ENCODE measurements at places on chromosomes 13 and 19. TPM values are rescaled to one million over a fixed set of nuclear protein-coding genes. Genes with fewer than 3 reads are reported as not detected.

DNA sequence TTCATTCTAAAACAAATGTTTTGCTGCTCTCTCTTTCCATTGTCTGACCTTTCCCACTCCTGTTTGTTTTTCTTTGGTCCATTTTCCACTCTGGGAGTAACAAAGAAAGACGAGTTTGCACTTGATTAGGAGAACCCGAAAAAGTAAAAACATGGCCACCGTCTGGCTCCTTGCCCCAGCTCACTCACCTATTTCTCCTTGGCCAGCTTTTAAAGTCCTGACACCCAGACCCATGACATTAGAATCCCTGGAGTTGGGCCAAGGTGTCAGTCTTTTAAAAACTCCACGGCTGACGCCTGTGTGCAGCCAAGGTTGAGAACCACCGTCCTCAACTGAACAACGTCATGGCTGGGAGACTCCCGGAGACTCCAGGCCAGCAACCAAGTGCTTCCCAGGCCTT, 63.6 kb upstream of the FLT1 start:
- no peak for DNase-seq

Gene PDX1
- total RNA-seq = not detected

- DNase-seq = no peak
Observed at GRCh38 chr13:26484196-26484595, 73.3 kb upstream of the WASF3 start.

DNA sequence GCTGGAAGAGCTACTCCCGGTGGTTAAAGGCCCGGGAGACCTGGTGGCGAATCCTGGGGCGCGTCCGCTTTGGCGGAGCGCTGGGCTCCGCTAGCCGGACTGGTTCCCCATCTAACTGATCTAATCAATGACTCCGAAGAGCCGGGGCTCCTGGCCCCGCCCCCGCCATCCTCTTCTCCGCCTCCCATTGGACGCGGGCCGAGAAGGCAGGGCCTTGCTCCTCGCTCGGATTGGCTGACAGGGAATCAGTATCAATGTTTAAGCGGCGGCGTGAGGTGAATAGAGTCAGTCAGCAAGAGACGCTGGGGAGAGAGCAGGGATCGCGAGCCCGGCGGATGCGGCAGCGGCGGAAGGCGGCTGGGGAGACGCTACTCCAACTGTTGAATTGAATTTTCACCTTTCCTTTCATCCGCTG, 1.7 kb upstream of the PCDH17 start:
- peak; percentile 90 for DNase-seq

GRCh38 chr19:18750295-18750970, 40.7 kb downstream of the COMP start:
- DNase-seq = peak; percentile 89
